ENCODE measurements at places on chromosomes 11 and 22.

DNA sequence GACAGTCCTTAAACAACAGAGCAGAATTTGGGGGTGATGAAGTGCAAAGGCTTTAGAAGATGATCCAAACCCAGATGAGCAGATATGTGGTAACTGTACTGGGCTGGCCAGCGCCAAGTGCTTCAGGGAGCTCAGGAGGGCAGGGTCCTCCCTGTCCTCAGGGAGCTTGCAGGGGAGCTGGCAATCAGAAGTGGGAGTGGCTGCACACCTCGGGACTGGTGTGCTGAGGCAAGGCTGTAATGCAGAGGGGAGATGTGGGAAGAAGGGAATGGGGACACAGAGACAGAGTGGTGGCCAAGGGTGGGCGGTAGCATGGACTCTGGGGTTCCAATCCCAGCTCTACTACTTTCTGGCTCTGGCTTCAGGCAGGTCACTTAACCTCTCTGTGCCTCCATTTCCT, 235.6 kb upstream of the NCAM1 start:
- no peak for DNase-seq

- no peak for DNase-seq
These were observed 775 bp downstream of the FAM181B start for GRCh38 chr11:82732734-82733443.

- no peak for DNase-seq
These were observed 21.1 kb upstream of the CSTF3 start for GRCh38 chr11:33182246-33182878.

DNA sequence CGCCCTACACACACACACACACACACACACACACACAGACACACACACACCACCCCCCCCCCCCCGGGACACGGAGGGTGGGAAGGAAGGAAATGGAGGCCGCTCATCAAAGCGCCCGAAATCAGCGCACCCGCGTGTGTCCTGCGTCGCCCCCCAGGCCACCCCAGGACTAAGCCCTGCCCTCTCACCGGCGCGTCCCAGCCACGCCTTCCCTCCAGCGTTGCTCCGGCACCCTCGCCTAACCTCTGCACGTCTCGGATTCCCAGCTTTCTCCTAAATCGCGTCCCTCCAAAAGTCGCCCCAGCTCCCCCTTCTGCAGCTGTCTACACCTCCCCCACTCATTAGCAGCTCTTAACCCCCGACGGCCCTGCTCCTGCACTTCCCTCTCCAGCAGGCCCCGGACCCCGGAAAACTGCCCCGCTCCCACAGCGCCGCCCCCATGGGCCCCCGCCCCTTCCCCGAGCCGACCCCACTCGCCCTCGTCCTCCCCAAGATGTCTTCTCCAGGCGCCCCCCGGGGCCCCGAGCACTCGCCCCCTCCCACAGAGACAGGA, 557 bp downstream of the PACSIN2 start:
- DNase-seq = no peak

DNA sequence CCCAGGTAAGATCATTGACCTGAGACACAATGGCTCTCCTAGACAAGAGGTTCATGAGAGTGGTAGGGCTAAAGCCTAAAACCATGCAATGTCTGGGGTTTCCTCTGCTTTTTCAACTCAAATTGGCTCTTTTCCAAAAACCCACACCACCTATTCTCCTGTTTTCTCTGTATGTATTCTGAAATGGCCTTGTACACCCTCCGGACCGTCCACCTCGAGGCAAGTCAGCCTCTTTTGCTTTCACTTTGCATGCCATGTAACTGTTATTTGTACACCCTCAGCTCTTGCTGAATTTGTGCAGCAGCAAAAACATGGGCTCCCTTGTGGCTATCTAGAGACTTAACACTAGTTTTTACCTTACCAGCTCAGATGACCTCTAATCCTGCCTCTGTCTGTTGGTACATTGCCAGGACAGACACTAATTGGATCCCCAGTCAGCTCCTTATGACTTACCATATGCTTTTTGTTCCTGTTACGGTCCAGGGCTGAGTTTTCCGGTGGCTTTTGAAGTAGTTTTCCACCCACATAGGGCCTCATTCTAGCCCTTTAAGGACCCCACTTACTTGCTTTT, 288.0 kb downstream of the SBF2 start:
- DNase-seq = no peak

GRCh38 chr11:111586388-111586831, 15.8 kb upstream of the SIK2 start:
- DNase-seq = peak; percentile 27

GRCh38 chr22:40493441-40493840, 123.0 kb downstream of the SGSM3 start:
- DNase-seq = no peak
